Astrocyte (in vitro differentiated cells and primary cell): ENCODE measurements at places on chromosomes 6 and 20.

- peak; percentile 30 for DNase-seq
These were observed 57.5 kb downstream of the CYB5R4 start for GRCh38 chr6:83917001-83917400.

DNA sequence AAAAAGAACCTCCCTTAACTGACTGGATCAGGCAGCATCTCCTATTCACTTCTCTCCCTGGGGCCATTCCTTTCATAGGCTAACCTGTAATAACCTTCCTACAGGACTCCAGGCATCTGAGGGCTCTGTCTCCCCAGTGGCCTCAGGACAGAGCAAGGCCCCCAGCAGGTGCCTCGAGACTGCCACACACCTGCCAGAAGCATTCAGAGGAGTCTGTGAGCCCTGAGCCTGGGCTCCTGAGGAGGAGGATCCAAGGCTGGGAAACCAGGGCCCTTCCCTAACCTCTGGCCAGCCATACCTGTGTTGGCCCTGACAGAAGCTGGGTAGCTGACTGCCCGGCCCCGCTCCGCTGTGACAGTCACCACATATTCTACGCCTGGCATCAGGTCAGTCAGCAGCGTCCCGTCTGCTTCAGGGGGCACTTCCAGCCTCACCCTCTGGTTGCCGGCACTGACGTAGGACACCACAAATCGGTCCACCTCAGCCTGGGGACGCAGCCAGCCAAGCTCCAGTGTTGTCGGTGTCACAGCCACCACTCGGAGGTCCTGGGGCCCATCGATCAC is 20.6 kb downstream of the TNXB start:
- no peak for DNase-seq

DNA sequence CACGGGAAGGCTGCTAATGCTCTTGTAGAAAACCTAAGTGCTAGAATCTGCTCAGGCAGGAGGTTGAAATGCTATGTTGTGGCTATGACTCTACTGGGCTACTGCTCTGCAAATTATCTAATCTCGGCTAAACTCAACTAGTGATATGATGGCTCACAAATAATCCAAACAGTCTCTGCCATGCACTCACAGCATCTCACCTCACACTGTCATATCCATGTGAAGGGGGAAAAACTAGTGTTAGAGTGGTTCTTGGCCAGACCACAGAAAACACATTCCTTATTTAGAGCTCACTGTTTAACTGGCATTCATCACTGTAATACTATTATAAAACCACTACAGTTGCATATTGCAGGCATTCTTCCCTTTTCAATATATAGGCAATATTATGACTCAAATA is 81.8 kb upstream of the DST start:
- DNase-seq = peak; percentile 91

GRCh38 chr6:19968201-19968600 is 131.0 kb downstream of the ID4 start:
- DNase-seq = no peak

- DNase-seq = no peak
These were observed 1176.0 kb upstream of the GJE1 start for GRCh38 chr6:140956571-140957369.
